ENCODE measurements at places on chromosomes 6 and 20. TPM values are rescaled to one million over a fixed set of nuclear protein-coding genes. Genes with fewer than 3 reads are reported as not detected.

PSMB8 gene
- 34.3 TPM for total RNA-seq

MYLK2 gene
- 8.5 TPM for total RNA-seq

GCLC gene
- total RNA-seq = 27.4 TPM

PI3 gene
- not detected for total RNA-seq

MCCD1 gene
- total RNA-seq = not detected

KIF3B gene
- 29.7 TPM for total RNA-seq

NKAIN2 gene
- total RNA-seq = not detected

GRM1 gene
- total RNA-seq = not detected

CUTA gene
- 61.8 TPM for total RNA-seq

RAD21L1 gene
- total RNA-seq = not detected

PRICKLE4 gene
- total RNA-seq = 6.2 TPM

LRRN4 gene
- not detected for total RNA-seq

HLA-DPB1 gene
- total RNA-seq = 1.6 TPM

FBXL4 gene
- 9.8 TPM for total RNA-seq

ADGB gene
- total RNA-seq = not detected

SLC16A10 gene
- not detected for total RNA-seq

DSTN gene
- 240 TPM for total RNA-seq
